ENCODE measurements at places on chromosomes 3 and 15.

- no peak for DNase-seq
Measured at GRCh38 chr3:158732856-158733200, 571 bp upstream of the RARRES1 start.

- DNase-seq: no peak
Measured at GRCh38 chr3:70386846-70387245, 74.4 kb upstream of the MDFIC2 start.

- DNase-seq: no peak
Measured at GRCh38 chr15:64455961-64456371, 4.4 kb upstream of the ZNF609 start.

DNA sequence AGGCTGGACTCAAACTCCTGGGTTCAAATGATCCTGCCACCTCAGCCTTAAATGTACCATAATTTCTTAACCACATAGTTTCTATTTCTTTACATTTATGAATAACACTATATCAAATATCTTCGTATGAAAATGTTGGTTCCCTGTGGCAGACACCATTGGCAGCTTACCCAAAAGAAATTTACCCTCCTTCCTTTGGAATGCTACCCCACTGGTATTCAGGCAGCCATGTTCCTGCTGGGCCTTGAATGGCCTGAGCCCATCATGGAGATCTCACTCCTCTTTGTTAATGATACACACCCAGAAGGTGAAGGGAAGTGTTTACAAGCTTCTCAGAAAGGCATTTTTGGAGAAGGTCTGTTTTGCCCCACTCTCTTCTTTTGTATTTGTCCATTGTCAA is 94.3 kb upstream of the RNF7 start:
- no peak for DNase-seq

DNA sequence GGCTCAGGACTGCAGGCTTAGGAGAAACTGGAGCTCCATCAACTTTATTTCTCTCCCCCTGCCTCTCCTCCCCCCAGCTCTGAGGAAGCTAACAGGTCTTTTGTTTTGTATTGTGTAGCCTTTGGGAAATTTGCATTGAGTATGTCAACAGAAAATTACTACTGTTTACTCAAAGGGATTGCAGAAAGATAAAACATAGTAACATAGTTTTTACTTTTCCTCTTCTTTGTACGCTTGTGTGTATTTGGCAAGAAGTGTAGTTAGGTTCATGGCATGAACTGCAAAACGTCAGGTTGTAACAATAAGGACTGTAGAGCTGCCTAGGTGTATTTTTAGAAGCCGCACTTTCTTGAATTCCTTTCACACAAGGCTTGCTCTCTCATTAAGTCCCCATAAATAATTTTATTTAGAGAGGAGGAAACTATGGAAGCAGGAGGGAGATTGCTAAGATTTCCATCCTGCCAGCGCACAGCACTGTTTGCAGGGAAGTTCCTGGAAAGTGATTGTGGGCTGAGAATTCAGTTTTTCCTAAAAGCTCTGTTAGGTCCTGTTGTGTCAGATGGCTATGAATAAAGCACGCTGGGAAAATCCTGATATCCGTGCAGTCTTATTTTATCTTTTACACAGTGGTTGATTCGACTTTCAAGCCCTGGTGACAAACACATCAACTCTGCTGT is 21.1 kb upstream of the SATB1 start:
- DNase-seq: no peak

DNA sequence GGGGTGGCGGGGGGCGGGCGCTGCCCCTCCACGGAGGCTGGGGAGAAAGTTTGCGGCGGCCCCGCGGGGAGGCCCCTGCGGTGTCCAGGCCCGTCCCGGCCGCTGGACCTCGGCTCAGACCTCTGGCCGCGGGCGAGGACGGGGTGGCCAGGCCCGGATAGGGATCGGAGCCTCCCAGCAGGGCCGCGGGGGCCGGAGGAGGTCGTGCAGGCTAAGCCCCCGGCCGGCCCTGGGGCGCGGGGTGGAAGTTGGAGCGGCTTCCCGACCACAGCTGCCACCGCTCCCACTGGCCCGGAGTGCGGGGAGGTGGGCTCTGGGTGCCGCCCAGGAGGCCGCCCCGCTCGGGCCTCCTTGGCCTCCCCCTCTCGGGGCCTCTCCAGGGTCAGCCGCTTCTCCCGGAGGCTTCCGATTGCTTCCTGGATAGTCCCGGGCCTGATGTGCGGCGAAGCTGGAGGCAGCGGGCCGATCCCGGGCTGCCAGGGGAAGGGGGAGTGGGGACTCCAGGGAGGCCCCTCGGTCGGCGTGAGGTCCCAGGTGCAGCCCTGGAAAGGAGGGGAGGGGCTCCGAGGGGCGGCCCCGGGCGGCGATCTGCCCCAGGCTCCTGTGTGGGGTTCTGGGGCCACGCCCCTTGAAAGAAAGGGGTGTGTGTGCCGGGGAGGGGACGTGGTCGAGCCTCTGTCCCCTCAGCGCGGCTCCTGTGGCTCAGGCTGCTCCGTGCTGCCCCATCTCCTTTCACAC is 907 bp downstream of the PLXNA1 start:
- no peak for DNase-seq

DNA sequence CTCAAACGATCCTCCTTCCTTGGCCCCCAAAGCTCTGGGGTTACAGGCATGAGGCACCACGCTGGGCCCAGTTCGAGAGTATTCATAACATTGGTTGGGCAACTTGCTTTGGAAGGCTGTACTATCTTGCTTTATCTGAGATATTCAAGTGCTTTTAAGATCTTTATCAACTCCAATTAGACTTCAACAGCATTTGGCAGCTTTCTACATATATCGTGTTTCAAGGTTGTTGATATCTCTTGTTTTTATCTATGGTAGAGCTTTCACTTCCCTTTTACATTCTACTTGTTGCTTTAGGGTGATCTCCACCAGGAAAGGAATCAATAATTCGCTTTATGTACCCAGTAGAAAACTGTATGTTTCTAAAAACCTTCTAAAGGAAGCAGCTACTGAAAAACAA is 395.3 kb downstream of the IL5RA start:
- DNase-seq: no peak

- DNase-seq: no peak
Measured at GRCh38 chr3:25692341-25692740, 27.6 kb upstream of the TOP2B start.

DNA sequence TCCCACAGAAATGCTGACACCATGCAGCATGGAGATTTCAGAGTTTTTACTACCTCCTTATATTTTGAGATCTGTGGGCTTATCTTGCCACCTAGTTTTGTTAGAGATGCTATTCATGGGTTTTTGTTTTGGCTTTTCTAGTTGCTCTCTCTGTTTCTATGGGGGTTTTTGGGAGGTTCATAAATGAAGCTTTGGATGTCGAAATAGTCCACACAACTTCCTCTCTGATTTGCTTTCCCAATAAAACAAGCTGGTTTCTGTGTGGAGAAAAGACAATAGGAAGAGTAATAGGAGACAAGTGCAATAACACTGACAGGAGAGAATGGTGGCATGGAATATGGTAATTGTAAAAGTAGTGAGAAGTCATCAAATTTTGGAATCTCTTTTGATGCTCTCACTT is 106.8 kb upstream of the GPR149 start:
- DNase-seq: no peak

DNA sequence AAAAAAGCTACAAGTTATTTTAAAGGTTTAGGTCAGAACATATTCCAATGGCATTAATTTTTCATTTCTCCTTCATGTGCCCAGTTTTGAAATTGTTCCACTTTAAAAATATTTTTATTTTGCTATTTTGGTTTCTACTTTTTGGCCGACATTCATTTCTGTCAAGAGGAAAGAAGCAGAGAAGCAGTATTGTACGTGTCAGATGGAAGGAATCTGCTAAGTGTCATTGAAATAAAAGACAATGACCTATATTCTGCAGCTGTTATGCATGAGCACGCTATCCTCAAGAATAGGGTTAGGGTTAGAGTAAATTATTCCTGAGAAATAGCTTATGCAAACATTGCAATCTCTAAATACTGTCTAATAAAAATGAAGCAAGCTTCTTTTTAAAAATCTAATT is 941.7 kb downstream of the TUSC7 start:
- DNase-seq: no peak

- DNase-seq: no peak
Measured at GRCh38 chr3:115428841-115429240, 194.5 kb upstream of the GAP43 start.
